ENCODE measurements at places on chromosomes 6 and 20. TPM values are rescaled to one million over a fixed set of nuclear protein-coding genes. Genes with fewer than 3 reads are reported as not detected.

- DNase-seq, result no peak
These were observed 545 bp upstream of the VSX1 start for GRCh38 chr20:25082498-25082873.

Gene C4A
- total RNA-seq, result 87.5 TPM

DNA sequence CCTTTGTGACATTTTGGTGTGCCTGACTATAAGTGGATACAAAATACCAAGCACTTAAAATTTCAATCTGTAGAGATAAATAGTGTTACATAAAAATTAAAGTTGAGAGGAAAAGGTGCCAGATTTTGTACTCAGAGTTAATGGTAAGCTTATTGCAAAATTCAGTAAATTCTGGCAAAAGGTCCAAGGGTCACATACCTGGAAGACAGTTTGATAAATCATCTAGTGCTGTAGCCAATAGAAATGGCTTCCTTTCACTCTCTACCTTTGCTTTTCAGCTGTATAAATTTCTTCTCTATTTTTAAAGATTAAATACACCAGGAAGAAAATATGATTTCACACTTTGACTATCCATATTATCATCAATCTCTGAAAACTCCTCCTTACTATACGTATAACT lies 690.2 kb upstream of the NRSN1 start:
- no peak for DNase-seq

Gene THBS2
- 31.2 TPM for total RNA-seq

Gene FNDC1
- total RNA-seq, result 11.2 TPM

- no peak for DNase-seq
These were observed 3.5 kb downstream of the PRND start for GRCh38 chr20:4725263-4725550.

DNA sequence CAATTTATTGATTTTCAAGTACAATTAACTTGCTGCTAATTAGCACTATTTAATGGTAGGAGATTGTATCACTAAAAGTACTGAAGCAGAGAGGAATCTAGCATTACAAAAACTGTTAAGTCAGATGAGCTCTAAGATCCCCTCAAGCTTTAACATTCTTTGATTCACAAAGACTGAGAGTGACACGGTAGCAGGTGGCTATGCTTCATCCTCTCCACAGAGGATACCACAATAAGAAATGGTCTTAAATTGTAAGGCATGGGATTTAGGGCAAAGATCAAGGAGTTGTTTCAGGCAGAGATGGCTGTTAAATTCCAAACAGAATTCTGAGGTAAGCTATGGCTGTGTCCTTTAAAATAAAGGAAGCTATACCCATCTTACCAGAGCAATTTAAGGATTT lies 67.8 kb upstream of the BEND6 start:
- no peak for DNase-seq

DNA sequence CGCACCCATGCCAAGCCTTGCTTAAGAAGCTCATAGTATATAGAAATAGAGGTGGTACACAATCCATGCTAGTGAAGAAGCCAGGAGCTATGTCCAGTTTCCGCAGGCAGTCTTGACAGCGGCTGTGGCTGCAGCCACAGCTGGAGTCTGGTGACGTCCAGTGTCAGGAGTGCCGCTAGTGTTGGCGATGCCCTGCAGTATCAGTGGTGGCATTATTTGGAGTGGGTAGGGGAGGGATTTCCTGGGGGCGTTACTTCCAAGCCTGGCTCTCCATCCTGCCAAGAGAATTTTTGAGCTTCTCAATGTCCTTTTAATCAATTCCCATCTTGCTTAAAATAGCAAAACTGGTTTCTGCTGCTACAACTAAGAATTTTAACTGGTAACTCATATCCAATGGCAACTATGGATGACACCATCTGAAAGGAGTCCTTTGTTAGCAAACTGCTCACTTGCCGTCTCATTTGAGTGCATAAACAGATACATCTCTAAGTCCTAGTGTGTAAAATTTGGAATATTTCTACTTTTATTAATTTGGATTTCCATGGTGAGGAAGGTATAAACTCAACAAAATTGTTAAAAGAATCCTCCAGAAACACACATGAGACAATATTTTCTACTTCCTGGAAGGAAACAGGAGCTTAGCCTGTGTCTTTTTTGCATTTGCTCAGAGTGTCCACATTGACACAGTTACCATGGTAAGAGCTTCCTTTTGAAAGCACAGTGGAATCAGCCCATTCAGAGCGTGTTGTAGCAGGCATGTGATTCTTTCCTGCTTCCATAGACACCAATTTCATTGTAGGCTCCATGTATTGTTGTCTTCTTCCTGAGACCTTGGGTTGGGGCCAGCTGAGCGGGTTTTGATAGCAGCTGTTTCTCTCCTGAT lies 44.6 kb upstream of the PXDC1 start:
- DNase-seq, result no peak

GRCh38 chr6:23218751-23219150 lies 649.4 kb downstream of the HDGFL1 start:
- DNase-seq, result no peak

- no peak for DNase-seq
These were observed 43.0 kb upstream of the ZBP1 start for GRCh38 chr20:57663241-57663640.

- DNase-seq, result no peak
These were observed 139.2 kb upstream of the PLN start for GRCh38 chr6:118408863-118409262.

Gene FAM209A
- total RNA-seq, result not detected

GRCh38 chr6:136338486-136338885 lies 48.8 kb upstream of the BCLAF1 start:
- DNase-seq, result no peak

DNA sequence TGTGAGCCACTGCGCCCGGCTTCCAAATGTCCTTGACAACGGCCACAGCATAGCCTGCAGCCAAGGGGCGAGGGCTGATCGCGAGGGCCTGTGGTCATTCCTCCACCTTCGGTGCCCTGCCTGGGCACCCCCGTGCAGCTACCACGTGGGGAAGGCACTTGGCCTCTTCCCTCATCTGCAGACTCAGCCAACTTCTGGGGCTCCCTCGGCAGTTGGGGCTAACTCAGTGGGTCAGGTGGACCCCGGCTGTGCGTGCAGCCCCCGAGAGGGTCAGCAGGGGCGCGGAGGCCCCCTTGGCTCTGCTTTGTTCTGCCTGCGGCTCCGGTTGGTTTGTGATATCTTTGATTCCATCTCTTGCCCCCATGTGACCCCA lies 52.9 kb upstream of the BHLHE23 start:
- no peak for DNase-seq

GRCh38 chr6:154962753-154963152 lies 32.4 kb upstream of the TIAM2 start:
- DNase-seq, result no peak

DNA sequence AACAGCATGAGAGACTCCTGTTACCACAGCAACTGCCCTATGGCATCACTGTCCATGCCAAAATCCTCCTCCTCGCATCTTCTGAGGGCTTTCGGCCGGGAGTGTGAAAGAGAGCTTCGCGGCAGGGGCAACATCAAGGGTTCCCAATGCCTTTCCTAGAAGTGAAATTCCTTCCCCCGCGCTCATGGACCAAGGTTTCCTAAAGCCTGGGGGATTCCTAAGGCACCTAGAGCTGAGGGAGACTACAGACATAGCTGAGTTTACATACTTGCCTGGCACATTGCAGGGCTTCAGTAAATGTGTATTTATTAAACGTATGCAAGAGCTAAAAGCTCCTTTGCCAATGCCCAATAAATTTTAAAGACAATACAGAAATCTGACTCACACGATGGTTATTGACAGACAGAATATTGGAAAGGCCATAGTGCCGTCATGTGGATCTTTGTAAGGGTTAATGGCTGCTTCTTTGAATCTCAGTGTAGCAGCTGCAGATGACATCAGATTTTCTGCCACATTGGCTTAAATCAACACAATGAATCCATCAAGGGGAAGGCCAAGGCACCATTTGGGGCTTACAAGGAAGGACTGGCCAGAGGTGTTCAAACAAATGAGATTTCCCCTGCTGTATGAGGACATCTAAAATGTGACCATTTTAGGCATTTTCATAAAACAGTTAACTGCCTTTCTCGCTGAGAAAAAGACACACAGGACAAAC lies 281.2 kb upstream of the JARID2 start:
- DNase-seq, result no peak

- DNase-seq, result no peak
These were observed 30.1 kb downstream of the GMDS start for GRCh38 chr6:2215342-2215741.

- no peak for DNase-seq
These were observed 15.4 kb downstream of the BPIFA2 start for GRCh38 chr20:33183312-33183711.

DNA sequence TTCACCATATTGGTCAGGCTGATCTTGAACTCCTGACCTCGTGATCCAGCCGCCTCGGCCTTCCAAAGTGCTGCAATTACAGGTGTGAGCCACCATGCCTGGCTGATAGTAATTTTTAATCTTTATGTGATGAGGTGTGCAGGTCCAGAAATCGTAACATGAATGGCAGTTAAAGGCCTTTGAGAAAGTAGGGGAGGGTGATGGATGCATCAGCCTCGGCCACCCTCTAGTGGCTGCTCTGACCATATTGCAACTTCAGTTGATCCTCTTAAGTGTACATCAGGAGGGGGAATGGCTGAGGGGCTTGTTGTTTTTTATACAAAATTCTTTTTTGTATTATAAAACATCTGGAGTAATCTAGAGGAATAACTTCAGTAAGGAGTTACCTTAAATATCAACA lies 193.0 kb downstream of the ZFAND3 start:
- DNase-seq, result no peak

DNA sequence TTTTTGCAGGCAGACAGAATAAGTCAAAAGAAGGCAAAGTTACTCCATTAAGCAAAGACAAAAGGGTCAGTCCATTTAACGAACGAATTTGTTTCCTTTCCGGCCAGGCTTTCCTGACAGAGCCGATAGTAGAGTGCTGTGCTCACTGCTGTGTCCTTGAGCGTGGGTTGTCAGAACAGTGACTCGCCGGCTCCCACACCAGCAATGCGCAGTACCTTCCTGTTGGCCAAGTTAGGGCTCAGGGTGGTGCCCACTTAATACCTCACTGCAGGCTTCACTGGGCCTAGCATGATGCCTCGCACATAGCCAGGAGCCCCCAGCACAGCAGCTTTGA lies 294.7 kb downstream of the FOXC1 start:
- no peak for DNase-seq

GRCh38 chr6:10453596-10453995 lies 38.7 kb upstream of the TFAP2A start:
- DNase-seq, result no peak

GRCh38 chr6:53734473-53735299 lies 60.1 kb upstream of the LRRC1 start:
- peak; percentile 62 for DNase-seq

DNA sequence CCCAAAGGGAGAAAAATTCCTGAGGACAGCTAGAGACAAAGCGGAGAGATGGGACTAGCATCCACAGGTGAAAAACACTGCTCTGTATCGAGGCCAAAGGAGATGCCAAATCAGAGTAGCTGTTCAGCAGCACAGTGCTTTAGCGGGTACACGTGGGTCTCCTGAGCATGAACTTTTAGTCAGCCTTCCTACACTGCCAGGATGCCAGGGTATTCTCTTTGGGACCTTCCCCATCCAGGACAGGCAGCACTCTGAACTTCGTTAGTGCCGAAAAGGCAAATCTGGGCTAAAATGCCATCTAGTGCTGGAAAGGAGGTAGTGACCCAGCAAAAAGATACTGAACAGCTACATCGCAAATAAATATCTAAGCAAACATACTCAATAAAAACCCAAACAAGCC lies 64.9 kb downstream of the C6orf58 start:
- DNase-seq, result no peak

Gene TPX2
- 0.50 TPM for total RNA-seq

DNA sequence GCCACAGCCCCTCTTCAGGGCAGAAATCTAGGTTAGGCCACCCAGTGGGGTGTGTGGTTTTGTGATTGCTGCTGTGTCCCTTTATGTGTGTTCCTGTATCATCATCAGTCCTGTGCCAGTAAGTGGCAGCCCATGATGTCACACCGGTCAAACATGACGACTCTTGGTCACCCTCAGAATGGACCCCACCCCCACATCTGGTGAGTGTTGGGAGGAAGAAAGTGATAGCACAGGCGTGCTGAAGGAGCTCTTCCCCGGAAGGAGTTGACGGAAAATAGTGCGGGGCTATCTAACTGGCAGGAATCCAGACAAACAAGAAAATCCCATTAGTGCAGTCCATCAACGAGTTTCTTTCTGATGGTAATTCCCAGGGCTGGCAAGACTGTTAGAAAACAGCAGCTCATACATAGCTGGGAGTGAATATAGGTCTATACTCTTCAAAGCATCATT lies 33.4 kb upstream of the IL17A start:
- DNase-seq, result peak; percentile 87

DNA sequence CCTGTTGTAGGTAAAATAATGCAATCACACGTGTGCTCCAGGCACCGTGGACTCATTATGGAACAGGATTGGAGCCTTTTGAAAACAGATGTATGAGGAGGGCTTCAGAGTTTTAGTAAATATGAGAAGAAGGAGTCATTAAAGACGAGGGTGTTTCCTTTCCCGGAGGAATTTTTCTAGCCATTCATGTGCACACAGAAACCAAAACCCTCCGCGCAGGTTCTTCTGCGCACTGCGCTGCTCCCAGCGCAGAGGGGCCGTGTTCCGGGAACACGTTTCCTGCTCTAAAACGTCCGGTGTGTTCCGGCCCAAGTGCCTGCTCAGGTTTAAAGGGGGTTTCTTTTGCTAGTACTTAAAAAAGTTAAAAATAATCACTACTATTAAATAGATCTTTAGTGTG lies 11.6 kb downstream of the GPR31 start:
- no peak for DNase-seq

- DNase-seq, result no peak
These were observed 91.2 kb downstream of the PREX1 start for GRCh38 chr20:48736636-48737035.

Gene LY6G6F
- not detected for total RNA-seq

DNA sequence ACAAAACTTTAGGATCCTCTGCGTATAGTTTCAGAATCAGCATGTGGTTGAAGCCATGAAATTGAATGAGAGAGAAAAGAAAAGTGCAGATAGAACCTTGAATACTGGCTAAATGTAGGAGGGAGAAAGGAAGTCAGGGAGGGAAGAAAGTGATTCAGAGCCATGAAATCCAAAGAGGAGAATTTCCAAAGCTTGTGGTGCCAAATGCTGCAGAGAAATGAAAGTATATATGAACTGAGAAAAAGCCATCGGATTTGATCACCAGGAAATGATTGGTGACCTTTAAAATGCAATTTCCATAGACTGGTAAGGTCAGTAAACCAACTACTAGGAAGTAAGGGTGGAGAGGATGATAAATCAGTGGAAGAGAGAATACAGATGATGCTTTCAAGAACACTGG lies 142.3 kb downstream of the TFAP2A start:
- DNase-seq, result no peak

DNA sequence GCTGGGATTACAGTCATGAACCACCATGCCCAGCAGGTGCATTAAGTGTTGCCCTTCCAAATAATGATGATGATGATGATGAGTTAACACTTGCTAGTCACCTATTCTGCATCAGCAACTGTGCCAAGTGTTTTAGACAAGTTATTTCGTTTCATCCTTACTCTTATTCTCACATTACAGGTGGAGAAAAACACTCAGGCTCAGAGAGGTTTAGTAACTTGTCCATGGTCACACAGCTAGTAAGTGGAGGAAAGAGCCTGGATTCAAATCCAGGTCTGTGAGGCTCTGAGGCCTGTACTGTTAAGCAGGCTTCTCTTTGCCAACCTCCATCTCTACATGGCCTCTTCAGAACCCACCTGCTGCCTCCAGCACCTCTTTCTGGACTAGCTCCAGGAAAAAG lies 70.8 kb downstream of the MDGA1 start:
- DNase-seq, result no peak

All from esophagus muscularis mucosa (tissue), 4 donors.